Glomerular endothelial cell (primary cell): ENCODE measurements at places on chromosomes 12 and 14. TPM values are rescaled to one million over a fixed set of nuclear protein-coding genes. Genes with fewer than 3 reads are reported as not detected.

GXYLT1 gene
- total RNA-seq: 17.7 and 25.7 TPM in 2 replicates

- no peak for DNase-seq
Observed at GRCh38 chr12:19642345-19642744, 203.1 kb downstream of the AEBP2 start.

GRCh38 chr12:38890102-38890855 is 15.1 kb downstream of the CPNE8 start:
- DNase-seq: no peak

- no peak for DNase-seq
Observed at GRCh38 chr14:103848175-103849077, 1.1 kb upstream of the PPP1R13B start.

SLC4A8 gene
- 3.1 and 3.4 TPM in 2 replicates for total RNA-seq

DNA sequence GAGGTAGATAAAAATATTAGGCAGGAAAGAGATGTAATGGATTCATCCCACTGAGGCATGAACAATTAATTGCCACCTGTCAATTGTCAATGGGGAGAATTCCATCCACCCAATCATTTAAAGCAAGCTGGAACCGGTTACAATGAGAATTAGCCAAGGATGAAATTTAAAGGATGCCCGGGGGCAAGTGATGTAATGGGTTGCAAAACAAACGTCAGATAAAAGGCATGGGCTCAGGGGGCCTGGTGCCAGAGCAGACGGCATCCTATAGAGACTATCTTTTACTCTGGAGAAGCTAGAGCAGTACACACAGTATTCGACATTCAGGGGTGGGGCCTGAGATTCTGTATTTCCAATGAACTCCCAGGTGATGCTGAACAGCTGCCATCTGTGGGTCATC is 80.5 kb upstream of the ZFP36L1 start:
- DNase-seq: no peak

DNA sequence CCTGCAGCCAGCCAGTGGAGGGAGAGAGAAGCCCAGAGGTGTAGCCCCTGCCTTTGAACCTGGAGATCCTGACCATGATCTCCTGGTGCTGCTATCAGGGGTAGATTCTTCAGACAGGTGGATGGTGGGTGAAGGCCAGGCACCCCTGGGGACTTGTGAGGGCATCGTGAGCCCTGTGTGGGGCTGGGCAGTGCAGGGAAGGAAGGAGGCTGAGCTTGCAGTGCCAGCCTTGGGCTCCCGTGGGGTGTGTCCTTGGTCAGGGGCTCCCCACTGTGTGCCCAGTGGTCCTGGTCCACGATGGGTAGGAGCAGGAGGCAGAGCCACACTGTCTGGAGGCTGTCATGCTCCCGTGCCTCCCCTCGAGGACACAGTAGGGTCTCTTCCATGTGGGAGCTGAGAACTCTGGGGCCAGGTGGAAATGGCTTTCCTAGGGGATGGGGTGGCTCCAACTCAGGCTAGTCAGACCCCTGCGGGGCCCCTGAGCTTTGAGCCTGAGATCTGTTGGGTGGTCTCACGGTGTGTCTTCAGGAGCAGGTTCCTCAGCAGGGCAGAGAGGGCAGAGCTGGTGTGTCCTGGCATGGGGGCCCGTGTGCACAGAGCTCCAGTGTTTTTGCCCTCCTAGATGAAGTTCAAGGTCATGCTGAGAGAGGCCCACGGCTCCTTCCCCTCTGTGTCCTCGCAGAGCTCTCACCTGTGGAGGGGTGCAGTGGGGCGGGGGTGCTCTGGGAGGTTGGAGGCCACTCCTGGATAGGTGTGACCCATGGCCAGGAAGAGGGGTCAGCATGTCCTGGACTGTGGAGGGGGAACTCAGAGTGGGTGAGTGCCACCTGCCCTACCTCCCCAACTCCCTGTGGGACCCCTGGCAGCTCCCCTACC is 25.0 kb downstream of the RTL1 start:
- DNase-seq: no peak

- no peak for DNase-seq
Observed at GRCh38 chr14:106419376-106419965, 893.1 kb downstream of the TMEM121 start.

GRCh38 chr14:80315681-80316080 is 104.4 kb upstream of the DIO2 start:
- no peak for DNase-seq

SERPINA12 gene
- not detected in 2 replicates for total RNA-seq

TMEM132D gene
- total RNA-seq: 1.1 and 3.6 TPM in 2 replicates

KCNJ8 gene
- total RNA-seq: 0.10 and 0.41 TPM in 2 replicates

GRCh38 chr14:91935586-91935985 is 11.9 kb downstream of the FBLN5 start:
- no peak for DNase-seq

- no peak for DNase-seq
Observed at GRCh38 chr14:72528059-72528862, 365.6 kb downstream of the DPF3 start.

DNA sequence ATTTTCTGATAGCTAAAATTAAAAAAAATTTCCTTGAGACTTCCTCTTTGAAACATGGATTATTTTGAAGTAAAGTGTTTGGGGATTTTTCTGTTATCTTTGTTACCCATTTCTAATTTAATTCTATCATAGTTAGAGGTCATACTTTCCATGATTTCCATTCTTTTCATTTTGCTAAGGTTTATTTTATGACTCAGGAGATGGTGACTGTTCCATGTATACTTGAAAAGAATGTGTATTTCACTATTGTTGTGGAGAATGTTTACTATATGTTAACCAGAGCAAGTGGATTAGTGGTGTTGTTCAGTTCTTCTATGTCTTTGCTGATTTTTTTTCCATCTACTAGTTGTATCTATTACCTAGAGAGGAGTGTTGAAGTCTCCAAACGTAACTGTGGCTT is 250.5 kb upstream of the PELI2 start:
- no peak for DNase-seq

GRCh38 chr12:52382854-52383253 is 2.6 kb downstream of the KRT84 start:
- DNase-seq: no peak

DNA sequence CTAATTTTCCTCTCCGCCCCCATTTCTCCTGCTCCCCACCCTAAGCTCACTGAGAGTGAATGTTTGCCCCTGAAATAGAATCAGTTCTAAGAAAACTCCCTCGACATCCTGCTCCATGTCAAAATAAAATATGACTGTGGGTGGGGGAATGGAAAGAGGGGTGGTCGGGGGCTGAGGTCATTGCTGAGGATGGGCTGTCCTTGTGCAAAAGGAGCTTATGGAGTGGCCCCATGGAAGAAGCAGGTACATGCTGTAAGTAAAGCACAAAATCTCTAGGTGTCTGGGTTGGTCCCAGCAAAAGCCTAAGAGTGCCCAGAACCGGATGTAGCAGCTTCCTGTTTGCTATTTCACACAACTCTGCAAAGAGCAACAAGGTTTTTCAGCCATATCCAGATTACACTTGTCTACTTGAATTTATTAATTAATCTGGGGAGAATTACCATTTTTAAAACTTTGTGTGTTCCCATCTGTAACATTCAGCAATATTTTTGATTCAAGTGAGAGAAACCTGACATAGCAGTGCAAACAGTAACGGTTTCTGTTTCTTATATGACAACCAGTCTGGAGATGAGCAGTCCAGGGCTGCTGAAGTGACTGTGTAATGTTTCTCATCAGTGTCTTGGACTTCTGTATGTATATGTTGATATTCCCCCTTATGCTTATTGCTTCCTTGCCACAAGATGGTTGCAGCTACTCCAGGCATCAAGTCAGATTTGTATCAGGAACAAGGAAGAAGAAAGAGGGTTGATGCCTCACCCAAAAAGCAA is 40.4 kb upstream of the GZMB start:
- DNase-seq: no peak

DNA sequence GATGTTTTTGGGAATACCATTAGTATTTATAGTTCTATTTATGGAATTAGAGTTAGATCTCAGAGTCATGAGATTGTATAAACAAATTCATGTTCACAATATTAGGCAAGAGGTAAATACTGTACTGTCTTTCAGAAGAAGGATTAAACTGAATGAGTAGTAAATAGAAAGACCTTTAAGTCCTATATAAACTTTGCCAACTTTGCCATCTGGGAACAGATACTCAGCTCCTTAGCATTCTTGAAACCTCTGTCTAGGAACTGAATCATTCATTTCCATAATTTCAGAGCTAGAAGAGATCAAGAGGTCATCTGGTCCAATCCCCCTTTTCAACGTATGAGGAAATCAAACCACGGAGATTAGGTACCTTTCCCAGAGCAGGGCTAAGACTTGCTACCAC is 141.1 kb downstream of the CAND1 start:
- no peak for DNase-seq
